Hematopoietic multipotent progenitor cell treated with erythropoietin and hydrocortisone succinate and interleukin-3 and kit ligand, for 15 days (in vitro differentiated cells): ENCODE measurements at places on chromosomes 5 and 9.

DNA sequence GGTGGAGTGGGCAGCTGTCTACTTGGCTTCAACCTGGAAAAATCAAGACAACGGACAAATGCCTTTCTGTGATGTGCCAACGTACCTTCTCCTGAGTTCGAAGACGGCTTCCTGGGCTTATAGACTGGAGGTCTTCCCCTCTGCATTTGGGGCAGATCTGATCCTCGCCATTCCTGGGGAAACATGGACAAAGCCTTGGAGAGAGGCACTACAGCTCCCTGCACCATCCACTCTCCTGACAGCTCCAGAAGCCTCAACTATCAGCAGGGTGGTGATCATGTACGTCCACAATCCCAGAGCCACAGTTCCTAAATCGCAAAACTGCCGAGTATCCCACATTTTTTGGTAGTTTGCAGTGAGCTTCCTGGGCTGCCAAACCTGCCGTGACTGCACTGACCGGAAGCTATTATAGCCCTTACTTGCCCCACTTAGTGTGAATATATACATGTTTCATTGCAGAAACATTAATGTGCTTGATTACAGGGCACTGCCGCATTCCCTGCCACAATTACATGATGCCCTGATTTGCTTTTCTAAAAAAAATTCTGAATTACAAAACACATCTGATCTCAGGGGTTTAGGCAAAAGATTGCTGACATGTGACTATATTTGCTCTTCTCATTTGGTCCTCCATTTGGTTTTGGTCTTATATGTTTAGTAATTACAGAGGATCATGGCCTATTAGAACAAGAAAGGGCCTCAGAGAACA, 2.8 kb downstream of the TRAF1 start:
- DNase-seq = no peak

DNA sequence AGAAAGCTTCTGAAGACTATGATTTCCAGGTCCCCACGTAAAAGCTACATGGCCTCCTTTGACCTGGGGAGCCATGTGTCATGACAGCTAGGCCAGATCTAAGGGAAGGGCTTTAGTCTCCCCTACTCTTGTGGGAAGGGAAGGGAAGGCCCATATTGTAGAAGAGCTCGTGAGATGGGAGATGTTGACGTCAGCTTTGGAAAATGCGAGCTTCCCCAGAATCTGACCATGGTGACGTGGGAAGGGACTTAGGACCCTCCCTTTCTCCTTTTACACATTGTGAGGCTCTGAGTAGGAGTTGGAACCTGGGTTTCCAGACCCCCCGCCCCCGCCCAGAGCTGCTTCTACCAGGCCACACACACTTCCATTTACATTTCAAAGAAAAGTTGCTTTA, 165.5 kb downstream of the SYK start:
- DNase-seq = no peak

- peak; percentile 60 for DNase-seq
These were observed 40.7 kb downstream of the NR3C1 start for GRCh38 chr5:143362664-143363227.

DNA sequence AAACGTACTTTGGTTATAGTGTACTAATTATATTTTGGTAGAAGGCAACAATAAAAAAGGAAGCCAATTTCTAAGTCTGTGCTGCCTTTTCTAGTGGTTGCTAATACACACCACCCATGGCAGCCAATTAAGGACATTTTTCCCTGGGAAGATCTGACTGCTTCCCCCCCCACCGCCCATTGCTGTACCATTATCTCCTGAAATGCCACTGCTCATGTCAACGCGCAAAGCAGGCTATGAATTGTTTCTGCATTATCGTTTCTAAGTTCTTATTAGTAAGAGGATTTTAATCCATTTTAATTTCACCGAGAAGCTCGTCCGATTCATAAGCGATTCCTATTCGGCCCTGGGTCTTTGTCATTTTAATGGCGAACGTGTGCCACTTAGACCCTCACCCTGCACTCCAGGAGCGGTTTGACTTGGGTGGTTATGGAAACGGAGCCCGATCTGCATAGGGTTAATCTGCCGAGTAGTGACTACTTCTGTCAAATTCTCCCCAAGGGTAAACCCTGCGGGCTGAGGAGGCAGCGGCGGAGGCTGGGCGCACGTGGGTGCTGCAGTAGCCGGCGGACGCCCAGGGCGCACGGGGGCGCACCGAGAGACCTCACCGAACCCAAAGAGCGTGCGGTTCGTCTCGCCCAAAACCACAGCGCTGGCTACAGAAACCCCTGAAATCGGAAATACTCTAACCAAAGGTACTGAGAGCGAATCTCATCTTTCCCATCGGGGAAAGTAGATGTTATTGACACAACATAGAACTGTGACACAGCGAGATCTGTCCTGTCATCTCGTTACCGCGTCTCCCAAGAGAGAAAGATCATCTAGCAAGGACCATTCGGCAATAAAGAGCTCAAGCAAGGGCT, 55.8 kb upstream of the SHC3 start:
- no peak for DNase-seq

GRCh38 chr9:12415361-12415760, 277.8 kb upstream of the TYRP1 start:
- no peak for DNase-seq

DNA sequence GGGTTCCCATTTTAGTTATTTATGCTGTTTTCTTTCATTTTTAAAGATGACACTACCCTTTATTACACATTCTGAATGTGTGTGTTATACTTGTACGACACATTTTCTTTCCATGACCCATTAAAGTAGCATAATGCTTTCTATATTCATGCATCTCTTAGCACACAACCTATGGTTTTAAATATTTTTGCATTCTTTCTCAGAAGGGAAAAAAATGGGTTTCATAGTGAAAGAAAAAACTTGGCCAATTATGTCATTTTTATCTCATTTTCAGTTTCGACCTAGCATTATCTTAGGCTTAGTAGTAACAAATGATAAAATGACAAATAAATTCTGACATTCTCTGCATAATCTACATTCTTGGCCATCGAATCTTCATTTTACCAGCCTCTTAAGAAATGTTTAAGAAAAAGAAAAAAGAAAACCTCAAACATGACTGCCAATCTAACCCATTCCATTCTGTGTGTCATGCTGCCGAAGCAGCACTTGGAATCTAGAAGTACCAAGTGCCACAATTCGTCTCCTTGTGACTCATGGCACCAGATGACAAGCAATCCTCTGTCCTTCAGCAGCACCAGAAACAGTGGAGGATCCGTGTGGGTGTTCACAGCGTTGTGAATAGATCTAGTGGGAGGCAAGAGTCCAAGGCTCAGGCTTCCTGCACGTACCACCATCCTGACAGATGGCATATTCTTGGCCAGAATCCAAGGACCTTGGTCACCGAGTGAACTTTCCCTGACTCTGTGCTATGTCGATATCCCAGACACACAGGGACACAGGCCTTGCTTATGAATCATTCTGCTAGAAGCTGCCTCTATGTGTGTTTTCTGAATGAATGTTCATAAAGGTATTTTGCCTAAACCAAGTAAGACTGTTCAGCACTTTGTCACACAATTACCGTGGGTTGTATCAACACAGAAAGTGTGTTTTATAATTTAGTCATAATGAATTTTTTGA, 502.7 kb downstream of the NR2F1-AS1 start:
- no peak for DNase-seq
